DMS79 treated with DMSO at 0.1 percent for 48 hours (cell line): ENCODE measurements at places on chromosomes 2 and 18.
A peak's percentile ranks its signal among the peaks of the same experiment; 100 is the strongest.

DNA sequence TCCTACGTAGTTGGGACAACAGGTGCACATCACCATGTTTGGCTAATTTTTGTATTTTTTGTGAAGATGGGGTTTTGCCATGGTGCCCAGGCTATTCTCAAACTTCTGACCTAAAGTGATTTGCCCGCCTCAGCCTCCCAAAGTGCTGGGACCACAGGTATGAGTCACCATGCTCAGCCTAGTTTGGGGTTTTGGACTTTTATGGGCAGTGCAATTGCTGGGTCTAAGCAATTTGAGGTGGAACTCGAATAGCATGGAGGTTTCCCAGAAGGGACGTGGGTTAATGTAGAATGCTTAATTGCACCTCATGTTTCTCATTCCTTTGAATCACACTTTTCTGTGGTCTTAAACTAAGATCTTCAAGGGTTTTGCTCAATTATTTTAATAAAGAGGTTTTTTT, 102.3 kb upstream of the EPHA4 start:
- no peak for DNase-seq

GRCh38 chr2:168974428-168974827, 56.7 kb downstream of the ABCB11 start:
- no peak for DNase-seq

- no peak for DNase-seq
Observed at GRCh38 chr18:12049978-12050811, 43.4 kb upstream of the ANKRD62 start.

- DNase-seq = no peak
Observed at GRCh38 chr2:226837334-226837733, 1.5 kb downstream of the RHBDD1 start.

DNA sequence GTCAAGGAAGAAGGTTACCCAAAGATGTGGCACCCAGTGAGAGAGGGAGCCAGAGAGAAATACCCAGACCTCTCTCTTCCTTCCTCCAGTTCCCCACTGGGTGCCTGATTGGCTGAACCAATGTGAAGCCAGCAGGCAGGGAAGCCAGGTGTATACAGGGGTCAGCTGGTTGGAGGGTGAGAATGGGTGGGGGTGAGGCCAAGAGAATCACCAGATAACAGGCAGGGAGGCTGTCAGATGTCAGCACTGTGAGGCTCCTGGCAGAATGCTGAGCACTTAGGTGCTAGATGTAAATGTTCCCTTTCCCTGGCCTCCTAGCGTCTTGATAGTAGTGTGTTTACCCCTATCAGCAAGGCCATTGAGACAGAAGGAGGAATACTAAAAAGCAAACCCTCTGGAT, 104.0 kb upstream of the MGAT5 start:
- no peak for DNase-seq

DNA sequence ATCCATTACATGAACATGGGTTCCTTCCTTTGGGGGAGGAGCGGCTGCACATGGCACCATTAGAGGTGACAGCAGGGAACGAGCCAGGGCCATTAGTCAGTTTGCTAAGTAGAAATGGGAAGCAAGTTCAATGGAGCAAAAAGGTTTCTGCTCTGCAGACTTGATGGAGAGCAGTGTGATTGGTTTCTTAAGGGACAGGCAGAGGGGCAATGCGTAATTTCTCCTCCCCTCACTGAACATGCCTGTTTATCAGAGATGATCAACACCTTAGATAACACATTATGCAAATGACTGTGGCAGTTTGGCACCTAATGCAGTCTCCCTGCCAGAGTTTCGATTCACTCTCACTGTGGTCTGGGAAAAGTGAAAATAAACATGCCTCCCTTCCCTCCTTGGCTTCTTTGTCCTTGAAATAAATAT, 414.5 kb downstream of the STK39 start:
- DNase-seq = no peak

- DNase-seq = no peak
Observed at GRCh38 chr2:126638746-126639145, 17.2 kb upstream of the GYPC start.

- DNase-seq = no peak
Observed at GRCh38 chr2:58720033-58720769, 479.1 kb upstream of the FANCL start.

DNA sequence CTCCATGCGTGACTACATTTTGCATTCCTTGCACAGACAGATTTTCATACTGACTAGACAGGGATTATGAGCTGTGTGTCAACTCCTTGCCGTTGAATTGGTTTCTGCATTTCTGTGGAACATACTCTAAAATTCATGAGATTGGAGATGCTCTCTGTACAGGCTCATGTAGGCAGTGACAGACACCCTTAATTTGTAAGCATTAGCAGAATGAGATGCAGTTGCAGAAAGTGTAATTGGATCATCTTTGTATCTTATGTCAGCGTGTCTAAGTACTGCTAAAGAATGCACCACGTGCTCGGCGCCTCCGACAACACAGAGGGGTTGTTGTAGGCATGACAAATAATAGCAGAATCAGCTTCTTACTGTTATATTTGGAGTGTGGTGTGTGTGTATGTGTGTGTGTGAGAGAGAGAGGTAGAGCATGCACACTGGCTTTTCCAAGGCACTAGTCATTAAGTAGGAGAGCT, 212.4 kb downstream of the CMPK2 start:
- DNase-seq = no peak

DNA sequence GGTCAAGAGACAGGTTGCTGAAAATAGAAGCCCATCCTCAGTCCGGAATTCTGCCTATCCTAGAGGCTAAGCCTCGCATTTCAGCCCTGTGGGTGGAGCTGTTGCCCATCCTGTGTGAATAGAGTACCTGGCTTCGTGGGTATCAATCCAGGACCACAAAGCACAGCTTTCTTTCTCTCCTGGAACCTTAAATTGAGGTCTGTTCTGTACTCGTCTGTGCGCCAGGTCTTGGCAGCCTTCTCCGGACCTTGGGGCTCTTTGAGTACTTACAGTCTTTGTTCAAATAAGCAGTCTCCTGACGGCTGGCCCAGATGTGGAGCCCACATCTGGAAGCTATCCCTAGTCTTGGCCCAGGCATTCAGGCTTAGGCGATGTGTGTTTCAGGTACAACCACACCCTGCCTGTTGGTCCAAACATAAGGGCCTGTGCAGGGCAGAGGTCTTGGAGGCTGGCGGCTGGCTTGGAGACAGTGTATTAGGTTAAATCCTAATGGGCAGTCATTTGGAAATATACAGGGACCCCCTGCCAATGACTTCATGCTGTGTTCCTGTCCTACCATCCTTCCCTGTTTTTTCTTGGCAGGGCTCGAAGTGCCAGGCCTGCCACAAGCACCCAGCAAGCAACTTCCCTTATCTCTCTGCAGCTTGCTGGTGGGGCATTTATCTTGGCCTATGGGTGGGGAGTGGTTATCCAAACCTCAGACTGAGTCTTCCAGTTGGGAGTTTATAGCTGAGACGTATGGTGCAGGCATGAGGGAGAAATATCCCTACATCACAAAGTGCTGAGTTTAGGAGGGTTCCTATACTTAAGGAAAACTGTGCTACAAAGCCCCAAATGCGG, 294.1 kb downstream of the BCL2 start:
- DNase-seq = peak; percentile 49
